ENCODE measurements at places on chromosomes 1 and 21.

DNA sequence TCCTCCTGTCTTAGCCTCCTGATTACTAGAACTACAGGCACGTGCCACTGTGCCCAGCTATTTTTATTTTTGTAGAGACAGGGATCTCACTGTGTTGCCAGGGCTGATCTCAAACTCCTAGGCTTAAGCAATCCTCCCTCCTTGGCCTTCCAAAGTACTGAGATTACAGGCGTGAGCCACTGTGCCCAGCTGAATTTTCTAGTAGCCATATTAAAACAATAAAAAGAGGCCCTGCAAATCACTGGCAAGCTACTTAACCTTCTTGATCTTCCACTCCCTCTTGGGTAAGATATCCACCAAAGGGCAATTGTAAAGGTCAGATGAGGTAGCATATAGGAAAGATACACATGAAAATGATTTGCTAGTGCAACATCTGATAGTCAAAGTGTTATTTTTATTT lies 65.6 kb upstream of the SRSF10 start:
- no peak for DNase-seq

DNA sequence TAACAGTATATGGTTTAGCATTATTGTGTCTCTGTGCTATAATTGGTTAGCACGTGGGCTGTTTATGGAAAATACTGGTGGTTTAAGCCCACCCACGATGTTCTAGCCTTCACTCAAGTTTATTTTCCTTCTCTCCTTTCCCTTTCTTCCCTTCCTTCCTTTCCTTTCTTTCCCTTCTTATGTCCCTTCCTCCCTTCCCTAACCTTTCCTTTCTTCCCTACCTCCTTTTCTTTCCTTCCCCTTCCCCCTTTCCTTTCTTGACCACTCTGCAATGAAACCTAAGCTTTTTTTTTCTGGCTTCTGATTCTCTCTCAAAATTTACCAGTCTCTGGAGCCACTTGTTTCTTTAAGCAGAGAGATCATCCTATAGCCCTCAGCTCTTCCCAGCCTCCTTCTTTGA lies 13.4 kb upstream of the S100A10 start:
- DNase-seq = no peak

GRCh38 chr21:38985568-38986378 lies 180.0 kb downstream of the ETS2 start:
- no peak for DNase-seq

DNA sequence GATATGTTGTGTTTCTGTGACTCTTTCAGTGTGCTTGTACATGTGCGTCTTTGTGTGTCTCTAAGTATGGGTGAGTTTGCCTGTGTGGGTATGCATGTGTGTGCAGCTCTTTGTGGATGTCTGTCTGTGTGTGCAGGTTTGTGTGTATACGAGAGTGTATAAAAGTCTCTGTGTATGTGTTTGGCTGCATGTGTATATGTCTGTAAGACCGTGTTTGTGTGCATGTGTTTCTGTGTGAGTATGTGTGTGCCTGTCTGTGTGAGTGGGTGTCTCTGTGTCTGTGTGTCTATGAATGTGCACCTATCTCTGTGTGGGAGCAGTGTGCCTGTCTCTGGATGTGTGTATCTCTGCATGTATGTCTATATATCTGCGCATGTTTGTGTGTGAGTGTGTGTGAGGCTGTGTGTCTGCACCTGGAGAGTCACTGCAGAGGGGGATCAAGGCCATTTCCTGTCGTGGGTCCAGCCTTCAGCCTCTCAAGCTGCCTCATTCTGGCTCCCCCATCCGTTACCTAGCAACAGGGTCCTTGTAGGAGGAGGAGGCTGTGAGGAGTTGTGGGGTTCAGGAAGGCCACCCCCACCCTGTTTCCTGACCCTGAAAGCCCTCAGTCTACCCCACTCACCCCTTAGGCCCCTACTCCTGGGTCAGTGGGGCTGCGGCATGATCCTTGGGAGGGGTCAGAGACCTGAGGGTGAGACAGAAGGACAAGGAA lies 10.4 kb downstream of the FGR start:
- no peak for DNase-seq

DNA sequence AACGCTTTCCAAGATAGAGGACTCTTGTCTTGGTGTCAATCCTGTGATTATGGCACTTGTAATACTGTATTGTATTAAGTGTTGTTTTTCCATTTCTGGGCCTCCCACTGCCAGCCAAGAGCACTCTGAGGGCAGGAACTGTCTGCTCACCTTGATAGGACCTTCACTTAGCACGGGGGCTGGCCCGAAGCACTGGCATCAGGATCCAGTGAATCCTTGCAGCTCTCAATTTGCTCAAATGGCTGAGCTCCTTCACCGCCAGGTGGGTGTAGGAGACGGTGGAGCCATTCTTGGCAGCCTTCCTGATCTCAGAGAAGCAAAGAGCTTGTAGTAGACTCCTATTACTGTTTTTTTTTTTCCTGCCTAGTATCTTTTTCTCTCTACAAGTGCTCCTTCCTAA lies 17.7 kb downstream of the MECR start:
- DNase-seq = no peak

GRCh38 chr1:14875524-14876509 lies 277.3 kb downstream of the KAZN start:
- DNase-seq = no peak

GRCh38 chr1:993379-993995 lies 6.4 kb downstream of the HES4 start:
- DNase-seq = no peak

All from esophagus squamous epithelium (tissue), 5 donors.